Lung (tissue), 17 donors: ENCODE measurements at places on chromosomes 5 and 9. TPM values are rescaled to one million over a fixed set of nuclear protein-coding genes. Genes with fewer than 3 reads are reported as not detected.

- no peak for DNase-seq
Measured at GRCh38 chr5:35736280-35736679, 118.6 kb downstream of the SPEF2 start.

DNA sequence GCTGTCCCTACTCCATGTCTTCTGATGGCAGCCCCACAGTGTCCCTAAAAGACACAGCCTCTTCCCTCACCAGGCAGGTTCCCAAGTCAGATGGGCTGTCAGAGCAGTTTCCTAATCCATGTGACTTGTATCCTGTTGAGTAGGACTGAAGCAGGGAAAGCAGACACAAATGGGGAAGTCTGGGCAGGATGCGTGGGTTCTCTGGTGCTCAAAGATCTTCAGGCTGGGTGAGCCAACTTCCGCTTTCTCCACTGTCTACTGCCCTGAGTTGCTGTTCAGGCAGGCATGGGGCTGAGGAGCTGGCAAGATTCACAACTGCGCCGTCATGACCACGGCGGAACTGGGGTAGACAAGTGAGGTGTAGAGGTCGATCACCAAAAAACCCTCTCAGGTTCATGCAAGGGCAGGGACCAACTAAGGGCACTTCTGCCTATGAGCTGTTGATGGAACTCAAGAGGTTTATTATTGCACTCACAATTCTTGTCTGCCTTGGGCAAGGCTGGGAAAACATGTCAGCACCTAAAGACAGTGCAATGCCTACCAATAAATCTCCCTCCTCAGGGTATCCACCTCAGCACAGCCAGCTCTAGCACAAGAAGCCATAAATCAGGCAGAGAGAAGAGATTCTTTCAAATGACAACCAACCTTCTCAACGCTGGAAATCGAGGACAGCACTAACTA, 83.4 kb downstream of the RAPGEF1 start:
- DNase-seq, result no peak

DNA sequence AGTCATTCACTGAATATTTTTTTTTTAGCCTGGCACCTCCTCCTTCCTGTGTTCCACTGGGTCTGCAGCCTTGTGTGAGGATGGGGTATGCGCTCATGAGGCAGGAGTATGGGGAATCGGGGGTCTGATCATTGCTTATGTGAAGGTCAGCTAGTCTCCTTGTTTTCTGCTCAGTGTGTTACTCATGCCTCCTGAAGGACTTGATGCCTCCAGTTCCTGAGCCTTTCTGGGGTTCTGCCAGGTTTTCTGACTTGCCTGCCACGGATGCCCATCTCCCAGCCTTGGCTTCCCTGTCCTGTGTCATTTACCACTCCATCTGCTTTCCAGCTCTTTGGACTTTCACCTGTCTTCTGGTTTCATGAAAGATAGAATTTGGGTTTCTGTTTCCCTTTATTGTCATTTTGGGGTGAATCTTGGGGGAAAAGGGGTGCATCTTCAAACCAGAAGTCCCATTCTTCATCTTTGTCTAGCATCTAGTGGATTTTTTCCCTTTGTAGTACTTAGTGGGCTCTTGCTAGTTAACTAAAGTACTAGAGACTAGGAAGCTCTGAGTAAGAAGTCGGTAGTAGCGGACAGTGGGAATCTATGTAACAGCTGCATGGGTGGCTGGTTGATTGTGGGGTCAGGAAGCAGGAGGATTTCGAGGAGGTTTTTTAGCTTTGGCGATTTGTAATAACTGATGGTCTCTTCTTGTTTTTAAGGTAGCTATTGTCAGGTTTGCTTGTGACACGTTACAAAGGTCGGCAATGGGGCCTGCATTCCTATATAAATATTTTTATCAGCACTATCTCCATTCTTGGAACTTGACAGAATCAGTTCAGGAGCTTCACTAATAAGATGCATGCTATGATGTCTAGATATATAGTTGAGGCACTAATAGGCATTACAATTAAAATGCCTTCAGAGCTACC, 8.2 kb downstream of the OTULIN start:
- no peak for DNase-seq

The ARID3C gene
- not detected for polyA plus RNA-seq

The UBAC1 gene
- polyA plus RNA-seq, result 37.8 TPM
